ENCODE measurements at places on chromosomes 16 and 17. TPM values are rescaled to one million over a fixed set of nuclear protein-coding genes. Genes with fewer than 3 reads are reported as not detected.
A peak's percentile ranks its signal among the peaks of the same experiment; 100 is the strongest.

Gene TBC1D3K
- not detected for total RNA-seq

Gene ENKD1
- total RNA-seq, result 2.4 TPM

Gene ZNF276
- 28.3 TPM for total RNA-seq

Gene OTOA
- 0.18 TPM for total RNA-seq

Gene ZNF75A
- 26.0 TPM for total RNA-seq

Gene SOCS1
- total RNA-seq, result 57.0 TPM

Gene PLCD3
- total RNA-seq, result 7.7 TPM

Gene ANKRD40CL
- total RNA-seq, result not detected

Gene CTRB1
- not detected for total RNA-seq

Gene PAQR4
- 24.0 TPM for total RNA-seq

Gene ATP1B2
- not detected for total RNA-seq

Gene G6PC1
- not detected for total RNA-seq

- no peak for DNase-seq
These were observed 107.4 kb upstream of the TOM1L1 start for GRCh38 chr17:54793271-54793670.

GRCh38 chr17:43881758-43882505, 25.4 kb downstream of the MPP2 start:
- no peak for DNase-seq

DNA sequence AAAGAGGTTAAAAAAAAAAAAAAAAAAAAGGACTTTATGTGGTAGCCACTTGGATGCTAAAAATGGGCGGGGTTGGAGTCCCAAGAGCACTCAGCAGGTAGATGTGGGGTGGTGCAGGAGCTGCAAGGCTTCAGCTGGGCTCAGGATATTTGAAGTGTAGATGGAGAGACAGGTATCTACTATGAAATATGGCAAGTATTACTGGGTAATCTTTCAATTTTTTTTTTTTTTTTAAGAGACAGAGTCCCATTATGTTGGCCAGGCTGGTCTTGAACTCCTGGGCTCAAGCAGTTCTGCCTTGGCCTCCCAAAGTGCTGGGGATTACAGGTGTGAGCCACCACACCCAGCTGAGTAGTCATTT, 7.6 kb downstream of the TUFM start:
- no peak for DNase-seq

DNA sequence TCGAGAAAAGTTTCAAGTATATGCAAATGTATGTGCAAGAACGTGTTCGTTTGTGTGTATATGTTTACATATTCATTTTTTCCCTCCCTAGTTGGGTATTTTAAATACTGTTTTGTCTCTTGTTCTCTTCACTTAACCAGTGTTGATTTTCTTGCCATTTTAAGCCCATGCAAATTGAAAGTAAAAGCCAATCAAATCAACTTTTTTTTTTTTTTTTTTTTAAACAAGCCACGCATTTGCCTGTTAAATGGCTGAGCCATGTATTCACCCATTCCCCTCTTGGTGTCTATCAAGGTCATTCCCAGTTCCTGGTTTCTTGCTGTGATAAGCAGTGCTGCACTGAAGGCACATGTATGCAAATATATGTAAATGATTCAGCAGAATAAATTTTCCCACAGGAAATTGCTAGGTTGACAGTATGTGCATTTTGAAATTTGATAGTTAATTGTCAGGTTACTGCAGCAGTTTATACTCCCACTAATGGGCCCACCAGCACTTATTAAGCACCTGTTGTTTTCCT, 12.2 kb downstream of the ABCC1 start:
- no peak for DNase-seq

GRCh38 chr17:38698760-38699159, 6.3 kb upstream of the MLLT6 start:
- no peak for DNase-seq

DNA sequence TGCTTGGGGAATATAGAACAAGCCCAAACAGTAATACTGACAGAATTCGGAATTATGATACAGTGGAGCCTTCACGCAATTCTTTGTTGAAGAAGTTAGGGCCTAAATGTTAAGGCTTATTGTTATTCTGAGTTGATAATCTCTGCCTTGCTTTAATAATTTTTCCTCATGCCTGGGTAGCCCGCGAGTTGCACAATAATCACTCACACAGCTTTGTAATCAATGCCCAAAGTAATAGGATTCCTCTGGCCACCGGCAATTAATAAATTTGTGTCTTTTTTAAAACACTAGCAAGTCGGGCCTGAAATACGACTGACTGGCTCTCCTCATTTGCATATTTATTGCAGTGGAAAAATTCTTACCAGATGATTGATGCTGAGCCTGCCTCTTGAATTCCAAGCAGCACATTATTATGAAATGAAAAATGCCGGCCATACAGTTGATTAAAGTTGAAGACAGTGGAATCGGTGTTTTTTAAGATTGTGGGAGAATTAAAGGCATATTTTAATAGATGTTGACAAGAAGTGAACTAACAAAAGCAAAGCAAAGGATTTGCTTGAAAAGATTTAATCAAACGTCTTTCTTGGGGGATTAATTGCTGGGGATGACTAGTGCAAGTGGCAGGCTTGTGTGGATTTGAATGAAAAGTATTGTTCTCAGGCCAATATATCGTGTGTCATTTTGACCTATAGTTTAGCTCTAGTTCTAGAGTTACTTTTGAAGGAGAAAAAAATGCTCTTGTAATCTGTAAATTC, 30.2 kb downstream of the AATF start:
- no peak for DNase-seq

GRCh38 chr17:68450391-68450790, 6.9 kb downstream of the WIPI1 start:
- no peak for DNase-seq

DNA sequence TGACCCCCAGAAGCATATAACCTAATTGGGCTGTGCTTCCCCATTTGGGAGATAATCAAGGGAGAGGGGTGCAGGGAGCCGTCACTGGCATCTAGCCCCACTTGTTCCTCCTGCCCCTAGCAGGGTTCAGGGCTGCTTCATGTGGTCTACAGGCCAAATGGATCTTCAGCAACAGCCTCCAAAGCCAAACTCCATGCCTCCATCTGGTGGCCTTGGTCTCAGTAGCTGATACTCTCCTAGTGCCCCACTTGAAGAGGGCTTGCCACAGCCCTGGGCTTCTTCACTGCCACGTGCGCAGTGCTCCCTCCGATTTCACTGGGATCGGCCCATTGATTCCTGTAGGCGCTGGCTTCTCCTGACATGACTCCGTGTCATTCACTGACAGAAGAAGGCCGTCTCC, 24.6 kb downstream of the LYRM9 start:
- DNase-seq, result no peak

DNA sequence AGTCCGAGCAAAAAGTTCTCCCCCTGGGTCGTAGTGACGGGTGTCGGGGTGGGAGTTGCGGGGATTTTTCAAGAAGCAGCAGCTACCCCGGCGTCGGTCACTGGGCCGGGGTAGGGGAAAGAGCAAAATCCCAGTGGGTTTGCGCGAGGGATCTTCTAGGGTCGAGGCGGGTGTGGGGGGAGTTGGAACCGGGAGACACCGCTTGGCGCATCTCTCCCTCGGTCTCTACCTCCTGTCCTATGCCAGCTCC, 2.3 kb upstream of the UBTF start:
- peak; percentile 34 for DNase-seq

DNA sequence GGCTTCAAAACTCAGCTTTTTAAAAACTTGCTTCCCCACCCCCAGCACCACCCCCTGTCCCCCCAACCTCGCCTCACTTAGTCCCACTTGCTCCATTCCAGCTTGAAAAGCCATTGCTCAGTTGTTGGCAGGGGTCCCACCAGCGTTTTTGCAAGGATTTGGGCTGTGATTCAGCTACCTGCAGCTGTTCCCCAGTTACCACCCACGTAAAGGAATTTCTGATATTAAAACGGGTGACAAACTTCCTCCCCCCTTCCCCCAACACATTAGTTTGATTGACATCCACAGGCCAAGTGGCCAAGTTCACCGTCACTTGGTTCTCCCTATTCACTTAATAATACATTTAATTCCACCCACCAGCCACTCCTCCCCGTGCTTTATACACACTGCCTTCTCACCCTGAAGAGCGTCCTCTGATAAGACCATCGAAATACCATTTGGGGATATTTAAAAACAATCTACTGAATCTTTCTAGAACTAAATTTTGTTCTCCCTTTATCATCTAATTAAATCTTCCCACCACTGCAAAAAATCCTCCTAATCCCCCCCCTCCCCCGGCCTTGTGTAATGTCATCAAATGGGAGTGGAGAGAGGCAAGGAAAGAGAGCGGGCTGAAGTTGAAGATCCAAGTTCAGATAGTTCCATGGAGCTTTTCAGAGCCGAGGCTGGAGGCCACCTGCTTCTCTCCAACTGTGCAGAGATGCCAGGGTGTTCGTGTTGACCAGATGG, 55.1 kb downstream of the SOX9 start:
- DNase-seq, result no peak

- no peak for DNase-seq
These were observed 8.8 kb downstream of the TBX4 start for GRCh38 chr17:61460796-61461585.

DNA sequence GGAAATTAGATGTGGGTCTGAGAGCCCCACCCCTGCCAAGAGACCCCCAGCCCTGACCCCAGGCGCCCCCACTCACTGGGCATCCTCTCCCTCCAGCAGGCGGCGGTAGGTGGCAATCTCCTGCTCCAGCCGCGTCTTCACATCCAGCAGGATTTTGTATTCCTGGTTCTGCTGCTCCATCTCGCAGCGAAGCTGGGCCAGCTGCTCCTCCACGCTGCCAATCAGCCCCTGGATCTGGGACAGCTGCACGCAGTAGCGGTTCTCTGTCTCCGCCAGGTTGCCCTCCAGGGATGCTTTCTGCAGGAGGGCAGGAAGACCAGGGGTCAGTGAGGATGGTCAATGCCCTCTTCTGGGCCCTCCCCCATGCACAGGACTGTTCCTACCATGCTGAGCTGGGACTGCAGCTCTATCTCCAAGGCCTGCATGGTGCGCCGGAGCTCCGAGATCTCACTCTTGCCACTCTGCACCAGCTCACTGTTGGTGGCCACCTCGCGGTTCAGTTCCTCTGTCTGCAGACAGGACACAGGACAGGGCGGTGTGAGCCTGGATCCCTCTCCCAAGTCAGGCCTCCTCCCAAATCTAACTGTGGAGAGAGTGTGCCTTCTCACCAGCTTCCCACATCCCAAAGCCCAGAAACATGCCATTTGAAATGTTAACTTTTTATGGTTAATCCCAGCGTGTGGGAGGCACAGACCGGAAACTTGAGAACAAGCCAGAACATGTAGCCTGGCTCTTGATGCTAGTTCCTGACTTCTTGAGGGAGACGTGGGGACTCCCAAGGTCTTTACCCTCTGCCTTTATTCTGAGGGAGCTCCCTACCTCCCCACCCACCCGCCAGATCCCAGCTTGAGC, 3.6 kb downstream of the KRT17 start:
- no peak for DNase-seq
